Hepatocyte (in vitro differentiated cells): ENCODE measurements at places on chromosomes 7 and 10. TPM values are rescaled to one million over a fixed set of nuclear protein-coding genes. Genes with fewer than 3 reads are reported as not detected.

DNA sequence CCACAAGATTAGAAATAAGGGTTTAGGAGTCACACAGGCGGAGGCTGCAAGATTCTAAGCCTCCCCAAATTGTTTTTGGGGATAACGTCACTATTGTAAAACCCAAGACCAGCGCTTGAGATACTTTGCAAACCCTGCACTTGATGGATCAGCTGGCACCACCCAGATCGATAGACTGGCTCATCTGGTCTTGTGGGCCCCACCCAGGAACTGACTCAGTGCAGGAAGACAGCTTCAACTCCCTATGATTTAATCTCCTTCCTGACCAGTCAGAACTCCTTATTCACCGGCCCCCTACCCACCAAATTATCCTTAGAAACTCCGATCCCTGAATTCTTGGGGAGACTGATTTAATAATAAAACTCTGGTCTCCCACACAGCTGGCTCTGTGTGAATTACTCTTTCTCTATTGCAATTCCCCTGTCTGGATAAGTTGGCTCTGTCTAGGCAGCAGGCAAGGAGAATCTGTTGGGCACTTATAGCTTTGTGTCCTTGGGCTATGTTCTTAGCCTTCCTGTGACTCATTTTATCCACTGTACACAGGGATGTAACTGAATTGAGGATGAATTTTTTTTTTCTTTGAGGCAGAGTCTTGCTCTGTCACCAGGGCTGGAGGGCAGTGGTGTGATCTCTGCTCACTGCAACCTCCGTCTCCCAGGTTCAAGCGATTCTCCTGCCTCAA is 64.4 kb upstream of the CARD11 start:
- no peaks in the 10 kb centered on the region for H3K36me3 ChIP-seq
- H3K4me1 ChIP-seq, result no peaks in the 10 kb centered on the region
- H3K4me3 ChIP-seq, result no peak overlapping the region
- no peaks in the 10 kb centered on the region for H3K27me3 ChIP-seq
- no peak overlapping the region for H3K27ac ChIP-seq
- no peak for DNase-seq

- no peak for DNase-seq
- no peak overlapping the region for H3K27ac ChIP-seq
- no peaks in the 10 kb centered on the region for H3K4me1 ChIP-seq
- H3K4me3 ChIP-seq, result no peak overlapping the region
- no peaks in the 10 kb centered on the region for H3K36me3 ChIP-seq
These were observed 333.7 kb downstream of the PRPF18 start for GRCh38 chr10:13920465-13920864.

- H3K4me1 ChIP-seq, result no peaks in the 10 kb centered on the region
- no peaks in the 10 kb centered on the region for H3K36me3 ChIP-seq
- no peak overlapping the region for H3K27ac ChIP-seq
- H3K27me3 ChIP-seq, result no peaks in the 10 kb centered on the region
- H3K4me3 ChIP-seq, result no peak overlapping the region
These were observed 588.6 kb upstream of the LRRTM3 start for GRCh38 chr10:66337211-66337610.

- peak; percentile 71 for DNase-seq
- H3K27ac ChIP-seq, result no peak within 1 kb of the TSS
- no peaks in the 10 kb centered on the region for H3K36me3 ChIP-seq
- H3K27me3 ChIP-seq, result peaks cover 67% of the 10 kb centered on the region
- H3K4me1 ChIP-seq, result peaks cover 13% of the 10 kb centered on the region
These were observed at the start of gene PRRT4 for GRCh38 chr7:128361411-128362379. PRRT4 (minus strand) TSS chr7:128361690.

- H3K4me1 ChIP-seq, result no peaks in the 10 kb centered on the region
- H3K4me3 ChIP-seq, result no peak overlapping the region
- H3K27me3 ChIP-seq, result peaks cover 22% of the 10 kb centered on the region
- no peak overlapping the region for H3K27ac ChIP-seq
These were observed 6.3 kb downstream of the C7orf57 start for GRCh38 chr7:48041653-48041970.

DNA sequence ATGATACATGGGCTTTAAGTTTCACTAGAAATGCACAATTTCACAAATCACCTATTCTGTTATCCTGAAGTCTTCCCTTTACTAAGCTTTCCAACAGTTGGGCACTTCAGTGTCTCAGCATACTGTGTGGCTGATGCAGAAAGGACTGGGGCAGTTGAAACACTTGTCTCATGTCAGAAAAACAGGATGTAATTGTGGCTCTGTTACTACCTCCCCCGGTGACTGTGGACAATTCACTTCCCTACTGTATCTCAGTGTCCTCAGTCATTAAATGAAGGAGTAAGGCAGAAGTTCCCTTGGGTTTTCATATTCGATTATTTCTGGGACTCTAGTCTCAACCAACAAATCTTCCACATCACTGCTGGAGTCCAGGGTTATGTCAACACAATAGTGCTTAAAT is 17.9 kb downstream of the ANKRD22 start:
- no peak overlapping the region for H3K4me3 ChIP-seq
- no peak overlapping the region for H3K27ac ChIP-seq
- no peaks in the 10 kb centered on the region for H3K4me1 ChIP-seq
- no peaks in the 10 kb centered on the region for H3K27me3 ChIP-seq
- no peaks in the 10 kb centered on the region for H3K36me3 ChIP-seq
- DNase-seq, result no peak

- no peak for DNase-seq
- H3K4me1 ChIP-seq, result peaks cover 19% of the 10 kb centered on the region
- no peak within 1 kb of the TSS for H3K27ac ChIP-seq
- H3K36me3 ChIP-seq, result no peaks in the 10 kb centered on the region
- peaks cover 91% of the 10 kb centered on the region for H3K27me3 ChIP-seq
These were observed at the start of gene HOXA7 for GRCh38 chr7:27156508-27156898. HOXA7 (minus strand) TSS chr7:27156675; CDS start chr7:27156545, 130 bp downstream.

DNA sequence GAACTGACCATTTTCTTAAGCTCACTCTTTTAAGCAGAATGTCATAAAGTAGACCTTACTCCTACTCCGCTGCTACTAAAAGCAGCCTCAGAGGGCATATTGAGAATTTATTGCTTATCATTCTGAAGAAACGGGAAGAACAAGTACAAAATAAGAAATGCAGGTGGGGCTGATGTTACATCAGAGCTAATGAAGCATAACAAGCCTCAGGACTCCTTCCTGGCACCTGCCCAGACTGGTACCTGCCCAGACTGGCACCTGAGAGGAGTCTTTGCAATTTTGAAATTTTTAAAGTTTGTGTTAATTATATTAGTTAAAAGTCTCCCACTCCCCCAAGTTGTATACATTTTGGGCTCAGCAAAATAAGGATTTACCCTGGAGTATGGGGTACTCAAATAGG is 162.4 kb downstream of the SEMA3E start:
- H3K36me3 ChIP-seq, result no peaks in the 10 kb centered on the region
- no peak for DNase-seq
- no peaks in the 10 kb centered on the region for H3K27me3 ChIP-seq
- H3K4me1 ChIP-seq, result no peaks in the 10 kb centered on the region
- H3K4me3 ChIP-seq, result no peak overlapping the region

- no peak for DNase-seq
- no peak overlapping the region for H3K27ac ChIP-seq
- H3K27me3 ChIP-seq, result no peaks in the 10 kb centered on the region
- H3K36me3 ChIP-seq, result no peaks in the 10 kb centered on the region
- H3K4me3 ChIP-seq, result no peak overlapping the region
- H3K4me1 ChIP-seq, result peaks cover 43% of the 10 kb centered on the region
These were observed 38.0 kb downstream of the UNC5B start for GRCh38 chr10:71250405-71250804.

DNA sequence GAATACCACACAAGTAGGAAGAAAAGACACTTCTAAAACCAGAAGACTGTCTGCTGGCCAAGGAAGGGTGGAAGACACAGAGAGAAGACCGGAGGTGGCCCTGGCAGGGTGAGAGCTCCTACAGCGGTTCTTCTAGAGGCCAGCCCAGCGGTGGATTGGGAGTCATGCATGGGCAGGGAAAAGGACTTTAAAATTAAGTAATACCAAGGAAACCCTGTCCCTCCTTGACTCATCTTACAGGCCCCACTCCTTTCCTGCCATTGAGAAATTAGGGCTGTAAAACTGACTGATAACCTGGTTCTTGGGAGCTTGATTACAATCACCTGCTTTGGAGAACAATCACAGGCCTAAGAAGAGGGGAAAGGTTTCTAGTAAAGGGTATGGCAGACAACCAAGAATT is 16.1 kb downstream of the CALML3 start:
- H3K4me3 ChIP-seq, result no peak overlapping the region
- H3K36me3 ChIP-seq, result no peaks in the 10 kb centered on the region
- no peaks in the 10 kb centered on the region for H3K27me3 ChIP-seq
- H3K4me1 ChIP-seq, result peaks cover 21% of the 10 kb centered on the region
- H3K27ac ChIP-seq, result peak overlapping the region; percentile 80

DNA sequence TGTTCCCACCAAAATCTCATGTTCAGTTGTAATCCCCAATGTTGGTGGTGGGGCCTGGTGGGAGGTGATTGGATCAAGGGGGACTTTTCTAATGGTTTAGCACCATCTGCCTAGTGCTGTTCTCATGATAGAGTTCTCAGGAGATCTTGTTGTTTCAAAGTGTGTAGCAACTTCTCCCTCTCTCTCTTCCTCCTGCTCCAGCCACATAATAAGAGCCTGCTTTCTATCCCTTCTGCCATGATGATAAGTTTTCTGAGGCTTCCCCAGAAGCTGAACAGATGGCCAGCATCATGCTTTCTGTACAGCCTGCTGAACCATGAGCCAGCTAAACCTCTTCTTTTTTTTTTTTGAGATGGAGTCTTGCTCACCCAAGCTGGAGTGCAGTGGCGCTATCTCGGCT is 910.6 kb downstream of the KCNMA1 start:
- H3K27ac ChIP-seq, result no peak overlapping the region
- no peak overlapping the region for H3K4me3 ChIP-seq
- no peaks in the 10 kb centered on the region for H3K4me1 ChIP-seq
- DNase-seq, result no peak
- no peaks in the 10 kb centered on the region for H3K36me3 ChIP-seq
- peaks cover 11% of the 10 kb centered on the region for H3K27me3 ChIP-seq

Gene ZNF438
- total RNA-seq, result 3.2 and 5.0 TPM in 2 replicates

Gene ASIC3
- 2.9 and 4.5 TPM in 2 replicates for total RNA-seq

Gene PPP2R2D
- total RNA-seq, result 32.1 and 38.0 TPM in 2 replicates

Gene MOSPD3
- total RNA-seq, result 8.8 and 10.4 TPM in 2 replicates

Gene GPRIN2
- 13.0 and 23.4 TPM in 2 replicates for total RNA-seq

Gene FAM241B
- 3.7 TPM in 2 replicates for total RNA-seq
